ENCODE measurements at places on chromosomes 5 and 9.

- DNase-seq, result no peak
Measured at GRCh38 chr5:18113721-18114120, 479.5 kb downstream of the TAF11L14 start.

DNA sequence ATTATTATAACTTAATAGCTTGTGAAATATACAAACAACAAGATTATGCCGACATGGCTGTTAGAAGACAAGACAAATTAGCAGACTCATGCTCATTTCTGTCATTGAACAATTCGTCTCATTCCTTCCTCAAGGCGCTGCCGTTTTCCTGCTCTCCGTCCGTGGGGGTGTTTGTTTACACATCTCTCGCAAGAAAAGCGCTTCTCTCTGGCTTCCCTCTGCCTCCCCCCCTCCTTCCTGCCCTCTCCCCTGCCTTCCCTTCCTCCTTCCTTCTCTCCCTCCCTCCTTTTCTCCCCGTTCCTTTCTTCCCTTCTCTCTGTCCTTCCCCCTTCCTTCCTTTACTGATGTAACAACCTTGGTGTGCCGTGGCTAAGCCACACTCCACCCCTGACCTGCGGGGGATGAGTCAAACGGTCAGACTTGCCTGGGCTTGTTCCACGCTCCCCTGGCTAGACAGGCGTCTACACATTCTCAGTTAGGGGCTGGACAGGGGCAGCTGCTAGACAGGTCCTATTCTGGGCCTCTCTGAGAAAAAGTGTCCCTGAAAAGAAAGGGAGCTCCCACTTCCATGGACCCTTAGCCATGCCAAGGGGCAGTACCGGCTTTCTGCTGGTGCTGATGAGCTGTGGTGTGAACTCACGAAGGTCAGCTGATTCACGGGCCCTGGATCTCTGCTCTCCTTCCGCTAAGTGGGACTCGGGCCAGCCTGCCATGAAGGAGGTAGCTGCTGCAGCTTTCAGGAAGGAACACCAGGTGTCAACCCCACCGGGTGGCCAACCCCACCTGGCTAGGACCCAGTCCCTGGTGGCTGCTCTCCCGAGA, 32.0 kb upstream of the SPTLC1 start:
- peak; percentile 62 for DNase-seq

GRCh38 chr9:126403397-126403796, 76.8 kb downstream of the MVB12B start:
- DNase-seq, result no peak

DNA sequence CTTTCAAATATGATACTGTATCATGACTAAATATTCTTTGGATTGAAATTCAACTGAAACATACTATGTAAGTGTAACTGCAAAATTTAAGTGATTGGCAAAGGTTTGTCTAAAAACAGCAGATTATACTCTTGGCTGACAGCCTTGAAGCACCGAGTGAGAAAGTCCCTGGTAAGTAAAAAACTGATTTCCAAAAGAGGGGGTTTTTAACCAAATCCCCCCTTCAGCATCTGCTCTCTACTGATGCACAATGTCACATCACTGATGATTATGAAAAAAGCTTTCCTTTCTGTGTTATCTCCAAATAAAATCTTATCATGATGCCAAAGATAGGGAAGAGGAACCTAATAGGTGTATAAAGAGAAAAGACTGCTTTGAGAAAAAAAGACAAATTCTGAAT, 141.0 kb downstream of the MEF2C start:
- DNase-seq, result no peak

GRCh38 chr9:3455717-3456116, 70.1 kb downstream of the RFX3 start:
- DNase-seq, result no peak

GRCh38 chr9:135701959-135702721, at the start of gene KCNT1:
TSS of gene KCNT1 (plus strand) at chr9:135702185. CDS start at chr9:135702259, 74 bp downstream.
- DNase-seq, result no peak

- DNase-seq, result no peak
Measured at GRCh38 chr9:113528811-113529210, 65.3 kb downstream of the RGS3 start.

DNA sequence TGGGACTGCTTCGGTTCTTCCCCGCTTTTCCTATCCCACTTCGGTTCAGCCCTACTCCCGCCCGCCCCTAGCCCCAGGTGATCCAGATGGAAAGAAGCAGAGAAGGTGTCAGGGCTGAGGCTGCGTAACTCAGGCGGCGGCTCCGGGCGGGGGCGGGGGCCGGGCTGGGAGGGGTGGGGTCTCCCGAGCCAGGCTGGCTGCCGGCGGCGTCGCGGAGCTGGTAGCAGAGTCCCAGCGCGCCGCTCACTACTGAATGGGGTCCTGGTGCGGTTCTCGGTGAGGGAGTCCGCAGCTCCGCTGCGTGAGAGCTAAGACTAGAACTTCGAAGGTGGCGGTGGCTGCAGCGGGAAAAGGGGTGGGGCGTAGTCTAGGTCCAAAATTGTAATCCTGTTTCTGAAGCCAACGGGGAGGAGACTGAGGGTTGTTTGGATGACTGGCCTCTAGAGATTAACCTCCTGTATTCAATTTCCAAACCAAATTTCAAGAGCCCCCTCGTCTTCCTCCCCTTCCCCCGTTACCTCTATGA, 1.4 kb downstream of the PRR16 start:
- peak; percentile 29 for DNase-seq

DNA sequence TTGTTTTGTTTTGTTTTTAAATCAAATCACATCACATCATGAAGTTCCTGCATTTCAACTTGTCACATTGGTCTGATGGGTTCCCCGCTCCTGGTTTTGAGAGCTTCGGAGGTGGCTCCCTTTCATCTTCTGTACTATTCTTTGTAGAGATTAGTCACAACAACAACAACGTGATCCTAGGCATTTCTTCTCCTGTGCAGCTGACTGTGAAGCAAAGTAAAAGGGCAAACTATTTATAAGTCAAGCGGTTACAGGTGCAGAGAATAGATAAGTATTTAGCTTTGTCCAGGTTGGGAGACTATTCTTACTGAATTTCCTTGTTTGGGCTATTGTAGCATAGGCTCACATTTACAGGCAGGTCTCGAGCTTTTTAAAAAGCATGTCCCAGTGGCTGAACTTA, 197.7 kb upstream of the CDKN2B start:
- DNase-seq, result no peak

GRCh38 chr5:64166201-64166959, 737 bp downstream of the RNF180 start:
- DNase-seq, result no peak
